ENCODE measurements at places on chromosomes 1 and 21.
A peak's percentile ranks its signal among the peaks of the same experiment; 100 is the strongest.

DNA sequence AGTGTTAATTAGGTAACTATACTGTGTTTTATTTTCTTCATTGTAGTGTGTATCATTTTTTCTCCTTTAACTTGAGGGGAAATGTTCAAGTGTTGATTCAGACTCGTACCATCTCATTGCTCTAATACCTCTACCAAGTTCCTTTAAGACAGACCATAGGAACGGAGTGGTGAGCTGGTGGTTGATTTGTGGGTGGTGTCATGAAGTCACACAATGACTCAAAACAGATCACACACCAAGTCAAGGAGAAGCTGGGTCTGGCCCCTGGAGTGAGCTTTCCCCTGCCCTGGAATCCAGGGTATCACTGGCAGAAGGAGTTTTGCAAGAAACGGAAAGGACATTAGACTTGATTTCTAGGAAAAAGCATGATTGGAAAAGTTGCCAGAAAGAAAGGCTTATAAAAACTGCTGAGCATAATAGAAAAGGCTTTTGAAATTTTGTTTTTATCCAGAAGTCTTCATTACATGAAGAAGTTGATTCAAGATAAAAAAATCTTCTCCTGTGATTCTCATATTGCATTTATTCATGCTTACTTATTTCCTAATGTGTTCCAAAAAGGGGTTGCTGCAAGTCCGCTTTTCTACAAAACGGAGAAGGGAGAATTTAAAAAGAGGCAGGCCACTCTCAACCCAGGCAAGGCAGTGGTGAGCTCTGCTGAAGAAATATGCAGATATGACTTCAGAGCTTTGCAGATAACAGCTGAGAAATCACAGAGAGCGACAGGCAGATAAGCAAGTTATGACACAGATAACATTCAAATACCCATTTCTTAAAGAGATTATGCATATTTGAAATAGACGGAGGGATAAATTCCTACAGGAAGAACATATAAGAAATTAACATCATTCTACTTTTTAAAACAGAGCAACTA is 79.7 kb downstream of the TBX19 start:
- no peak for DNase-seq

DNA sequence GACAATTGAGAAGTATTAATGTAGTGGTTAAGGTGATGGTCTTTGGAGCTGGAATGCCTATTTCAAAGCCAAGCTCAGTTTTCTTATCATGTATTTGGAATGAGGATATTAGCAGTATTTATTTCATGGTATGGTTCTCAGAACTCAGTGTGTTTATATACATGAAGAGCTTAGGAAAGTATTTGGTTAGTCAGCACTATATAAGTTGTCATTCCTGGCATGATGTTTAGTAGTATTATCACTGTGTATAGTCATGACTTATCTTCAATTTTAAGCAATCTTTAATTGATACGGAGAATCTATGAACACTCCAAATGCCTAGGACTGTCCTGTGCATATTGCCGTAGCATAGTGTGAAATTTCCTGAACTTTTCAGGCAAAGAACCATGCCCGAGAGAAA is 501.9 kb upstream of the USP24 start:
- DNase-seq = no peak

- DNase-seq = peak; percentile 65
Measured at GRCh38 chr1:23529146-23530086, 1.6 kb downstream of the E2F2 start.

- DNase-seq = no peak
Measured at GRCh38 chr1:157141212-157141855, 3.1 kb upstream of the ETV3 start.

DNA sequence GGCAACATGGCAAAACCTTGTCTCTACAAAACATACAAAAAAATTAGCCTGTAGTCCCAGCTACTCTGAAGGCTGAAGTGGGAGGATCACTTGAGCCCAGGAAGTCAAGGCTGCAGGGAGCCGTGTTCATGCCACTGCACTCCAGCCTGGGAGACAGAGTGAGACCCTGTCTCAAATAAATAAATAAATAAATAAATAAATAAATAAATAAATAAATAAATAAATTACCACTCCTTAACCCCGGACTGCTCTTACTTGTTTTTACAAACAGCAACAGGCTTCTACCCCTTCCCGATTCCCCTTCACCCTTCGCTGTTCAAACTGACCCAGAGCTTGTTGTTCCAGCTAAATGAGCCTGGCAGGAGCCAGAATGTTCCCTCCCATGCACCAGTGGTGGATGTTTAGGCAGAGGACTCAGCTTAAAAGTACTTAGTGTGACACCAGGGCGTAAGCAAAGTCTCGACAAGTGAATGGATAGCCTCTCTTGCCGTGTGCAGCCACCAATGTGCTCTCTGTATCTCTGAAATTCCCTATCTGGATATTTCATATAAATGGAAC is 21.5 kb upstream of the PADI3 start:
- no peak for DNase-seq

GRCh38 chr21:15121655-15122120 is 56.9 kb upstream of the NRIP1 start:
- DNase-seq = no peak

DNA sequence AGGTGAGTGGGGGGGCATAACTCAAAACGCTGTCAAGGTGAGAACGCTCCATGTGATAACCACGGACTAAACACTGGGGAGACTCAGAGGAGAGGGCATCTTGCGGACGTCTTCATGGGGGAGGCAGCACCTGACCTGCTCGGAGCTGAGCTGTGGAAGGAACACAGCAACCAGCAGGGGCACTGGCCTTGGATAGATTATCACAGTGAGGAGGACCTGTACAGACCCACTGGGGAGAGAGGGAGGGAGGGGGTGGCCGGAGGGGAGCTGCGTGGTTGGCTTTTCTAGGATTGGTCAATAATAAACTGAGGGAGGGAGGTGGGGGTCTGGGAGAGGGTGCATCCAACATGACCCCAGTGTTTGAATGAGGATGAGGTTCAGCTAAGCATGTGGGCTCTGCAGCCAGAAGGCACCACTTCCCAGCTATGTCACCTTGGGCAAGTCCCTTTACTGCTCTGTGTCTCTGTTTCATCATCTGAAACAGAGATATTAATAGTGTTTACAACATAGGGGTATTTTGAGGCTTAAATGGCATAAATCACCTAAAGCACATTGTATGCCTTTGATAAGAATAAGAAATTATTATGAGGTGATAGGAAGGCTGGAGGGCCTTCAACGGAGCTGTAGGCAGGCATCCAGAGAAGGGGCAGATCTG is 123.3 kb downstream of the GRIK3 start:
- no peak for DNase-seq

GRCh38 chr1:60890664-60891063 is 191.7 kb upstream of the NFIA start:
- no peak for DNase-seq

DNA sequence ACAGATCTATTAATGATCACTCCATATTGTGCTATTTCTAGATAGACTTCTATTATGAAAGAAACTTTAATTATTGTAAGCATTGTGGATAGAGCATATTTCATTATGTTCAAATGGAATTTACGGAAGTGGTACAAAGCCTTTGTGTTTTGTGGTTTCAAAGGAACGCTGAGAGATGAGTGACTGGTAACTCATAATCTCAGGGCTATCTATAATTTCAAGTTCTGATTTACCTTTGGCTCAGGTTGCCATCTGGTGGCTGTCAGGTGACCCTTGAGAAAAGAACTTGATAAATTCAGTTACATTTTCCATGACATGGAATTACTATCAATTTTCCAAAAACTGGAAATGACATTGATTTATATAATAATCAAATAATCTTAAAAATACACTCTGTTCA is 12.2 kb downstream of the NTNG1 start:
- peak; percentile 44 for DNase-seq

DNA sequence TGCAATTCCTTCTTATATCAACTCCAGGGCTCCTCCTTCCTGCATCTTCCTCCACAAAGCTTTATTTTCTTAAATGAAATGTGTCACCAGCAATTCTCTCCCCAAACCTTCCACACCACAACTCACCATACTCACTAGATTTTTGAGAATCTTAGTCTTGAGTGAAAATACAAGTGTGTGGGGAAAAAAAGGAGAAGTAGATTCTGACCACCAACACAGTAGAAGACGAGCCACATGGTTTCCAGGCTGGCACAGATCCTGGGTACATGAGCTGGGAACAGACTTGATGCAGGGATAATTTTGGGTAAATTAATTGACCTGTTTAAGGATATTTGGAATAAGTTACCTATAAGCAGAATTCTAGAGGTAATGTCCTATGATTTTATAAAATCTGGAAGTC is 72.8 kb upstream of the KCNJ15 start:
- no peak for DNase-seq

DNA sequence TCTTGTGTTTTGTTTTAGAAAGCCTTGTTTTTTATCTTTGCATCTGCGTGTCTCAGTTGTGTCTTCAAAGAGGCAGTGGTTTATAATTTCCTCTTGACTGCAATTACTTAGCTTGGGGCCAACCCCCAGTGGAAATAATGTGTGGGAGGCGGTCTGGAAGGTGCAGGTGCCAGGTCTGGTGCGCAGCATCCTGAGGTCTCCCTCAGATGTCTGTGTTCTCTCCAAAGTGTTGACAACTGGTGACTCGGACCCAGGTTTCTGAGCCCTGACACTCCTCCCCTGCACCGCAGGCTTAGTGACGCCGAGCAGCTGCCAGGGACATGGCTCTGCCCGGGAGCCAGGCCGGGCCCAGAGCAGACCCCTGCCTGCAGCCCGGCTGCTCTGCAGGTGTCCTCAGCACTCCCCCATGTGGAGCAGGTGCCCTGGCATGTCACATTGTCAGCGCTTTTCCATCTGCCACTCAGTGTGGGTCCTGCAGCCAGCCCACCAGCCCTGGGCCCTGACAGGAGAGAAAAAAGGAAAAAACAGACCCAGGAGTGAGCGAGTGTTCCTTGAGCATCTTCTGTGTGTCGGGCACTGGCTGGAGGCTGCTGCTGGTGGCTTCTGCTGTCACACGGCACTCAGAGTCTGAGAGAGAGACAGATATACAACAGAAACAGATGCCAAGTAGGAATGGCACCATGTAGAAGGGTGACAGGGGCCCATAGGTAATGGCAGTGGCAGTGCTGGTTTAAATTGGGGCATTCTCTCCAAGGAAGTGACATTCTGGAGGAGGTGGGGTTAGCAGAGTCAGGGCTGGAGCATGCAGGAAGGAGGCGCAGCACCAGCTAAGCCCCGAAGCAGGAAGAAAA is 24.8 kb upstream of the SELENON start:
- no peak for DNase-seq

GRCh38 chr1:82152356-82153271 is 351.9 kb downstream of the ADGRL2 start:
- DNase-seq = no peak

- no peak for DNase-seq
Measured at GRCh38 chr1:23370330-23370708, 683 bp upstream of the ZNF436 start.
